ENCODE measurements at places on chromosomes 5 and 9.

DNA sequence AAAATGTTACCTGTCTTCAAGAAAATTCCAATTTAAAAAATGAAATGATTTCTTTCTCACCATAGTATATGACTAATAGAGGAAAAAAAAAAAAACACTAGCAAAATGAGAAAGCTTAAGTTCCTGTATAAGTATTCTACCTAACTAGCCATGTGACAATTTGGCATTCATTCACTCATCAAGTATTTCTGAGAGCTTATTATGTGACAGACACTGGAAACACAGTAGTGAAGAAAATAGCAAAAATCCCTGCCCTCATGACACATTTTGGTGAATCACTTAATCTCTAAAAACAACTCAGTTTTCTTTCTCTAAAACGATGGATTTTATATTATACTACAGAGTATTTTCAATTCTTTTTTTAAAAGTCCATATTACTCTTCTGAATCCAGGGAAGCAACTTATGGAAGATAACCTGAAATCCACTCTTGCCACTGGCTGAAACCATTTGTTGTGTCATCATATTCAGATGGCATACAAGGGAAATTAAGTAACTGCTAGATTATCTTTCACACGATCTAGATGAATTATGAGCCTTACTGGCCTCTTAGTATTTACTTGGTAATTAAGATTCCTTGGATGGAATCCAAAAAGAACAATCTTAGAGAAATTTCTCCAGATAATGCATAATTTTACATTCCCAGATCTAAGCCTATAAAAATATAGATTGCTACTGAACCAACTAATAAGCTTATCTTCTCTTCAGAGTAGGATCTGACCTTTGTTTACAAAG is 5.5 kb downstream of the PTBP3 start:
- DNase-seq: no peak

DNA sequence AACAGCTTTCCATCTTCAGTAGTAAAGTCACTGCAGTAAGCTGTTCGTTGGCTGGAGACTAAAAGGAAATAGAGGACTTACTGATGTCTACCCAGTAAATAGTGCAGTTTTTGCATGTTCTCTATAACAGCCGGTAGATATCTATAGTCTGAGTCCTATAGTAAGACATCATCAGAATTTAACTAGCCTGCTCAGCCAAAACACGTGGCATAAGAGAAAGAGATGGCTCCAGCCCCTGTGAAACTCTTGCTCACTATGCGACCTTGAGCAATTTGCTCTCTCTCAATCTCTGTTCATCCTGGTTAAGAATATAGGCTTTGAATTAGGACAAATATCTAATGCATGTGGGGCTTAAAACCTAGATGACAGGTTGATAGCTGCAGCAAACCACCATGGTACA is 201.6 kb upstream of the PAPPA start:
- no peak for DNase-seq

DNA sequence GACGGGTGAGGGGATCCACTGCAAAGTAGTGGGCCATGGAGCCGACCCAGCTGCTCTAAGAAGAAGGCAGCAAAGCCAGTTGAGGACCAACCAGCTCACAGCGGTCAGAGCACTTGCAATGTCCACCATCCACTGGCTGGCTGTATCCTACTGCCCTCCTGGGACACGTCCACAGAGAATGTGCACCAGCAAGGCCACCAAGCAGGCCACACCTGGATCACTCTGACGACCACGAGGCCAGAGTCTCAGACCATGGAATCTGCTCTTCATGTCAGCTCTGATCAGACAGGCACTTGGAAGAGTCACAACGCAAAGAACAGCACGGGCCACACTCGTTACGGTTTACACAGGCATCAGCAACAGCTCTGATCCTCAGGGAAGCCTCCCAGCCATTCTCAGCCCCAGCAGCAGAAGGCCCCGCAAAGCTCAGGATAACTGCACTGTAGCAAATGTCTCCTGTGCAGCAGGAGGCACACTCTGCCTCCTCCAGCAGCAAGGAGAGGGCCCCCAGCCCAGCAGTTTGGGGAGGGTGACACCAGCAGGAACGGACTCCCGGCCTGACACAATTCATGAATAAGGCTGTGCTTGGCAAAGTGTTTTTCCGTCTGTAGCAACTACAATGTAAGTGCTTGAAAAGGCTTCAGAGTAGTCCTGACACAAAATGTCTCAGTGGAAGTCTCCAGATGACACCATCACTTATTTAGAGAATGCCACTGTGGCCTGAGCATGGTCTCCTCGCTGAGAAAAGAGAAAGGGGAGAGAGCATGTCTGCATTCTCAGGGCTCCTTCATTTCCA is 15.7 kb downstream of the SEMA4D start:
- DNase-seq: no peak

DNA sequence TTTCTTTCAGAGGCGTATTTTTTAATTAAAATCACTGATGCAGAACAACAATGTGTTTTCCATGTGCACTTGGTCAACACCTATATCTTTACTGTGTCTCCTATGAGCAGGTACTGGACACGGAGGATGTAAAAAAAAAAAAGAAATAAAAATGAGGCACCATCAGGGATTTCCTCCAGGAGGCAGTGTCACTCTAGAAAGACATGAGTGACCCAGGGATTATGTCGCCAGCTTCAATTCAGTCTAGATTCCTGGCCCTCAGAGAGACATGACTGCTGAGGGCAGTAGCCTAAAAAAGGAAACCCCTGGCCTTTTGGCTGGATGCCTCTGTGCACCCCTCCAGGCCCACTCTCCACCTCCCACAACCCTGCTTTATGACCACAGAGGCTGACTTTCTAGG is 18.3 kb upstream of the IL33 start:
- DNase-seq: no peak

GRCh38 chr5:78360674-78360923 is 182 bp downstream of the SCAMP1 start:
- DNase-seq: no peak

DNA sequence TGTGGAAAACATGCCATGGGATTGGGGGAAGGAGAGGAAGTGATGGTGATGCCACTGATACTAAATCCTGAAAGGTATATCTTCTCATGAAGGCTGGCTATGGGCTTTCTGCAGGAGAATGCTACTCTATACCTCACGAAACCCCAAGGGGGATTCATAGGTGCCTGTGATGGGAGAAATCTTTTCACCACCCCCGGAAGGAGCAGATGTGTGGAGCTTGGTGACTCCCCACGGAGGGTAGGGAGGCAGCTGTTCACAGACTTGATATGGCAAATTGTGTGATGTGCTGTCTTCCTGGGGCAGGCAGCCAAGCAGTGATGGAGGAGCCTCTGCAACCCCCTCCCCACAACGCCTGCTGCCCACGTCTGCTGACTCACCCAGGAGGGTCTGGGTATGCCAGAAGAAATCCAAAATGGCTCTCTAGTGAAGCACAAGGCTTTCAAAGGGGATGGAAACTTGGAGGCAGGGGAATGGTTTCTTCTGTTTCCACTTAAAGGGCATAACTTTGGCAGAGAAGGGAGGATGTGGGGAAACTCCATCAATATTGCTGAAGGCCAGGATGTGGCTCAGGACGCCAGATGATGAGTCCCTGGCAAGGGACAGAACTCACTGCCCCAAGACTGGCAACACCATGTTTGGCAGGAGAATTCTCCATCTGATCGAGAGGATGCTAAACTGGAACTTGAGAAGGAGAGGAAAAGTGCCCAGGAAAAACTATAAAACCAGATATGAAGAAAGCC is 188.3 kb downstream of the GABBR2 start:
- DNase-seq: no peak

DNA sequence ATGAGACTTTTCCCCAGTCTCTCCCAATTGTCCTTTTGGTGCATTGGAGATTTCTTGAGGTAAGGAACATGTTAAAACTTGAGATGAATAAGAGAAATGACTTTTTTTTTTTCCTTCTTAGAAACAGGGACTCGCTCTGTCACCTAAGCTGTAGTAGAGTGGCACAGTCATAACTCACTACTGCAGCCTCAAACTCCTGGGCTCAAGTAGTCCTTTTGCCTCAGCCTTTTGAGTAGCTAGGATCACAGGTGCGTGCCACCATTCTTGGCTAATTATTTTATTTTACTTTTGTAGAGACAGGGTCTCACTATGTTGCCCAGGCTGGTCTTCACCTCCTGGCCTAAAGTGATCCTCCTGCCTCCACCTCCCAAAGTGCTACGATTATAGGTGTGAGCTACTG is 25.9 kb downstream of the CDC42SE2 start:
- no peak for DNase-seq

DNA sequence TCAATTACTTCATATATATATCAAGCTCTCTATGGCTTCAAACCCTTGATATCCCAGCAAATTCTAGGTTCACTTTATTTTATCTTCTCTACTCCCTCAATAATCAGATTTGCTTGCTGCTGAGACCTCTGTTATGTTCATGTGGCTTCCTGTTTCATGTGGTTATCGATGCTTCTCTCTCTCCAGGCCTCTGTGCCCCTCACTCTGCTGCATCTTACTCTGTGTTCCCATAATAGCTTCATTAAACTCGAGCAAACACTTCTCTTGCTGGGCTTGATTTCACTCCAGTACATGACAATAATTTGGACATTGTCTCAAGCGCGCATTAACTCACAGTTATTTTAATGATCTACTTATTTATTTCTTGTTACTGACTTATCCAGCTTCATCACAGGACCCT is 798.8 kb downstream of the CDH9 start:
- no peak for DNase-seq

DNA sequence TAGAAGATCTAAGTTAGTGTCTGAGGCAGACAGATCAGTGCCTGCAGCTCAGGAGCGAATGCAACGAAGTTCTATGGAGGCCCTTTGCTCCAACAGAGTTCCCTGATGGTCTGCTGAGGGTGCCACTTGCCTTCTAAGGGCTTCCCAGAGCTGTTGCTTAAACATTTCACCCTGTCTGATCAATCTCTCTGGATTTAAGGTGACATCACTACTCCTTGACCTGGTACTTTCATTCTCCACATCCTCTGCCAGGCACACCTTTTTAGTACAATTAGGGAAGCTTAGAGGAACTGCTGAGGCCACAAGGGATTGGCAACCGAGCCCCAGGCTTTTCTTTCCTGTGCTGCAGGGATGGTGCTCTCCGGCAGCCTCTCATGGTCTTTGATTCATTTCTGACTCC is 94.2 kb upstream of the IFNK start:
- no peak for DNase-seq

DNA sequence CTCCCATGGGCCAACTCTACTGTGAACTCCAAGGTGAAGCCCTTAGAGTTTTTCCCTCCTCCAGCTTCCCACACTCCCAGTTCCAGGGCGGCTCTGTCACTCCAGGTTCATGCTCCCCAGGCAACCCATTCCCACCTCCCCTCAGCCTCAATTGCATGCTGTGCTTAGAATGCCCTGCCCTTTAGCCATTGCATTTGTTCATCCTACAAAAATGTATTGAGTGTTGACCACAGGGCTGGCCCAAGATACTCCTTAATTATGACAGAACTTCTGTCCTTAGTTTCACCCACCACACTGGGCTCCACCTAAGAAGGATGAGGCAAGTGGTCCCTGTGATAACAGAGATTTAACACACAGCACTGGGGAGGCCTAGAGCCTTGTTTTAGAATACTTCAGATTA is 236.1 kb downstream of the ADAMTSL1 start:
- no peak for DNase-seq

- DNase-seq: no peak
These were observed 1274.0 kb upstream of the C9orf72 start for GRCh38 chr9:28847331-28847730.

GRCh38 chr9:74765481-74765971 is 122.2 kb downstream of the TRPM6 start:
- DNase-seq: no peak

DNA sequence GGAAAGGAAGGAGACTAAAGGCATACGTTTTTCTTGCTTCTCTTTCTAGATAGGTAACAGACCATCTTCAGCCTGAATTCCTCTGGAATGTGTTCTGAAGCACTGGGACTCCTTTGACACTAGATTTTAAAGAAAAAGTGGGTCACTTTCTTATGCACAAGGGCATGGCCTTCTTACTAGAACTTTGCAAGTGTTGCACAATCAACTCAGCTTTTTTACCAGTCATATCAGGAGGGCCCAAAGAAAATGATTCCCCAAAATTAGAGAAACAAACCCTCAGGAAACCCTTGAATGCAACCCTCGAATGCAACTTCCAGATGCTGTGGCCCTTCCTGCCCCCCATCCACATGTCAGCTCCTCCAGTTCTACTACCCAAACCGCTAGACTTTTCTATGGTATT is 93.9 kb downstream of the YTHDC2 start:
- no peak for DNase-seq

DNA sequence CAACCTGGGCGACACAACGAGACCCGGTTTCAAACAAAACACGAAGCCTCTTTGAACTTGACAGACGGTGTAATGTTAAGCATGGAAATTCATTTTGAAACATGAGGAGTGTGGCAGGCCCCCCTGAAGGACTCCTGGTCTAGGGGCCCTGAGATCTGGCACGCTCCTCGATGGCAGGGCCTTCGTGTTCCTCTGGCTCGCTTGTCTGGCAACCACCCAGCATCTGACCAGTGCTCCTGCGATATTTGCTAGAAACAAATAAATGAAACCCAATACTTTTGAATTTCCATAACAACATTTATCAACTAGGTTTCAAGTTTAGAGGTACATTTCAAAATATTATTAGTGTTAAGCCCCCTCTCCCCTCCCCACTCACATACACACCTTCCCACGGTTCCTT is 193.0 kb downstream of the ERCC6L2 start:
- DNase-seq: no peak
